ENCODE measurements at places on chromosomes 7 and 10.

DNA sequence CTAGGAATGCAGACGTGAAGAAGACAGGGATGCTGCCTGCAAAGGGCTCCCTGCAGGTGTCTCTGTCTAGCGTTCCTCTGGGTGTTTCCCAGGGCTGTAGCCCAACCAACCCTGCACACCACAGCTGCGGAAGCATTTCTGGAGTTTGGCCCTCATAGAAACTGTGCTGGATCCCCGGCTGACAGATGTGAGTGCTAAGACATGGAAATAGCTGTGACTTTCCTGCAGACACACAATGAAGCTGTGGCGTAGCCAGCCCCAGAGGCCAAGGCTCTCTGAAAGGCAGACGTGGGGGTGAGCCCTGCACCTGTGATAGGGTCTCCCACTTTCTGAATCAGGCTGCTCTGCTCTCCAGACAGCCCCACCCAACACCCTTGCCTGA lies 44.8 kb downstream of the ADCYAP1R1 start:
- DNase-seq = no peak

GRCh38 chr7:158015403-158016179 lies 572.0 kb downstream of the PTPRN2 start:
- DNase-seq = no peak

DNA sequence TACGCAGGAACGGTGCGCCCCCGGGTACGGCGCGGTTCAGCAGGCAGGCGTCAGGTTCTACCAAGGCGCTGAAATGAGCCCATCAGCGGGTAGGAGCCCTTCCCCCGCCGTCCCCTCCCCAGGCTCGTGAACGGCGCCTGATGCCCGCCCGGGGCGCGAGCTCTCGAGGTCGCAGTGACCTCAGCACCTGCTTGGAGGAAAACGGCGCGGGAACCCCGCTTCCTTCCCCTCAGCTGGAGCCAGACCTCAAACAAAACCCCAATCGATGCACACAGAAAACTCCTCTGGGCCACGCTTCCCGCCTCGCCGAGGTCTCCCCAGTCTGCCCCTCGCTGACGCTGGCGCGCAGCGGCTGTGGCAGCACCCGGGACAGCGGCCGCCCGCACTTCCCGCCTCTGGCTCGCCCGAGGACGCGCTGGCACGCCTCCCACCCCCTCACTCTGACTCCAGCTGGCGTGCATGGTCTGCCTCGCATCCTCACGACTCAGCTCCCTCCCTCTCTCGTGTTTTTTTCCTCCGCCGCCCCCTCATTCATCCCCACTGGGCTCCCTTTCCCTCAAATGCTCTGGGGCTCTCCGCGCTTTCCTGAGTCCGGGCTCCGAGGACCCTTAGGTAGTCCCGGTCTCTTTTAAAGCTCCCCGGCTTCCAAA lies 514 bp upstream of the GAD2 start:
- DNase-seq = no peak

GRCh38 chr7:46387646-46388045 lies 466.6 kb upstream of the IGFBP3 start:
- DNase-seq = no peak

GRCh38 chr7:74684921-74685320 lies 27.4 kb downstream of the GTF2I start:
- DNase-seq = no peak

- no peak for DNase-seq
Observed at GRCh38 chr7:28364082-28364481, 48.2 kb upstream of the CREB5 start.

- no peak for DNase-seq
Observed at GRCh38 chr10:18117276-18117675, 22.9 kb upstream of the CACNB2 start.
